ENCODE measurements at places on chromosomes 3 and 15.

DNA sequence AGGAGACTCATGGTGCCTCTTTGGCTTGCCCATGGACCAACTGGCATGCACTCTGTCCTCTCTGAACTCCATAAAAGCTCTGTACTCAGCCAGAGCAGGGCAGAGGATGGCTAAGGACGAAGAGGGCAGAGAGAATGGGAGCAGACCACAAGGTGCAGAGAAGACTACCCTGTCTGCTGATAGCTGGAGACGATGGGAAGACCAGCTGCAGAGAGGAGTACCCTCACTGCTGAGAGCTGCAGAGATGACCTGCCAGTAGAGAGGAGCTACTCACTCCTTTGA lies 65.0 kb downstream of the THBS1 start:
- DNase-seq: no peak

DNA sequence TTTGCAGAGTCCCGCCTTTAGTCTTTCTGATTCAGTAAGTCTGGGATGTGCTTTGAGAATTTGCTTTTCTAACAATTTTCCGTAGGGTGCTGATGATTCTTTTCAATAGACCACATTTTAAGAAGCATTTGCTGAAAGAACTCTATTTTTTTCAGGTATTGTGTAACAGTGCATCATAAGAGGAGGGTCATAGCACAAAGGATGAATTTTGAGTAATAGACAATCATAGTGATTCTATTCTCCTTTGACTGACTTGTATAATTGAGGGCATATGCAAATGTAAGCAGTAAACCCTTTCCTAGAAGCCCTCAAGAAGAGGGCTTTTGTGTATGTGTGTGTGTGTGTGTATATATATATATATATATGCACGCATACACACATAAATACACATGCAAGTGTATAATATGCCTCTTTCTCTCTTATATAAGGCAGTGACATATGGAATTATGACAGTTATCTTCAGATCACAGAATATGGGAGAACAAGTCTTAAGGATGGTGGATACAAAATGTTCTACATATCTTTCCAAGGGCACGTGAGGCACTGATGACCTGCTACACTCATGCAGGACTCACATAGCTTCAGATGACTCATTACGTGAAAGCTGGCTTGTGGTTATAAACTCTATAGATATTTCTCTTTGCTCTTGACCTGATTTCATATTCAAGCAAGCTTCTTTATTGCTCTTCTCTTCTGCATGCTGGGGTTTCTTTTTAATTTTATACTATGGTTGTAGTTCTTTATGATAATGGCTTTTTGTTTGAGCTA lies 6.5 kb upstream of the PLSCR1 start:
- no peak for DNase-seq

DNA sequence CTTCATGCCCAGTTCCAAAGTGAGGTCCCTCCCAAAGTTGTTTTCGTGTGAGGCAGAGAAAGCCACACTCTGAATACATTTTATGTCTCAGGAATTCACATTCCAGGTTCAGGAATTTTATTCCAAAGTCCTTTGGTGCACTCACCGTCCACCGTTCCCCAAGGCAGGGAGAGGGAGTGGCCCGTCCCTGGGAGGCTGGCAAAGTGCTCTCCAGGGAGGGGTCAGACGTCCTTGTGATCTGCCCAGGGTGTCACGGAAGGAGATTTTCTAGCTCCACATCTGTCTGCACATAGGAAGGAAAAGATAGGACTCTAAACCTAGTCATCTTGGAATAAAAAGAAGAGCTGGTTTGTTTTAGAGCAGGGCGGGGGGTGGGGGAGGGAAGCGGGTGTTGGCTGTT lies 47.9 kb downstream of the KLF13 start:
- DNase-seq: no peak

DNA sequence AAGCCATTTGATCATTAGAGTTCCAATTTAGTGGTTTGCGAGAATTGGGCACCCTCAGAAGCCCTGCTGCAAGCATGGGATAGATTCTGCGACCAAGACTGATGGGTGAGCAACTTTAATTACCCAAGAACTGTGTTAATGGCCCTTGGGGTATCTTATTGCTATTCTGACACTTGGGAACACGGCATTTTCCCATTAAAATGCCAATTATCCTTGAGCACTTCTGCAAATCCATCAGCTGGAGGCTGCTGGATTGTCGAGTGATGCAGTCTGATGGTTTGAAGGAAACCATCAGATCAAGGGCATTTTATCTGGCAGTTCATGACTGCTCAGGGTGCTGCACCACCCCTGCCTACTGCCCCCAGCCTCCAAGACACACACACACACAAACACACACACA lies 183.6 kb upstream of the PROK2 start:
- DNase-seq: no peak

DNA sequence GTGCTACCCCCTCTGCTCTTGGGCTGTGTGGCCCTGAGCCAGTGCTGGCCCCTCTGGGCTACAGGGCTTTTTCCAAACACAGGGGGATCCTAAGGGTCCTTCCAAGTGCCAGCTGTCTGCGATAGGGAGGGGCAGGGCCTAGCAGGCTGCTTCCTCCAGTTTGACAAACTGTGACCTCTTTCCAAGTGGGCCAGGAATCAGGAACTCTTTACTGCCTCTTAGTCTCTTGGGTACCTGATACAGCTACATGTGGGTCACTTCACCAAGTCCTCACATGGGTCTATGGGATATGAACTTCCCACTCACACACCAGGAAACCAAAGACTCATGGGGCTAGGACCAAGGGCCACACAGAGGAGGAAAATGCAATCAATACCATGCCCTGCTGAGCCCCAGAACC lies 25.4 kb downstream of the SEC61A1 start:
- DNase-seq: no peak

DNA sequence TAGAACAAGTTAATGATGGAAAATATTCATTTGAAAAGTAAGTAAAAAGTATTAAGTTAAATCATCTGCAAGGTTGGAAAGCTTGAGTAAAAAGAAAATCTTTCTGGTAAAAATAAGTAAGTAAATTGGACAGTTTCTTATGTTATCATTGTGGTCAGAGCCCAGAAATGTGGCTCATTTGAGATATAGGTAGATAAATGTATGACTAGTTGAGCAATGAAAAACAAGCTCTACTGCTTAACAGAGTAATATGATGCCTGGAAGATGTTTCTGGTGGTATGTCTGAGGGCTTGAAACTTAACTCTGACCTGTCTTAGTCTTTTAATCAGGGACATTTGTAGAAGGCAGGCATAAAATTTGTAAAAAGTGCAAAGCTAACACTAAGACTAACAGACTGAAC lies 444.0 kb downstream of the MFSD1 start:
- no peak for DNase-seq

DNA sequence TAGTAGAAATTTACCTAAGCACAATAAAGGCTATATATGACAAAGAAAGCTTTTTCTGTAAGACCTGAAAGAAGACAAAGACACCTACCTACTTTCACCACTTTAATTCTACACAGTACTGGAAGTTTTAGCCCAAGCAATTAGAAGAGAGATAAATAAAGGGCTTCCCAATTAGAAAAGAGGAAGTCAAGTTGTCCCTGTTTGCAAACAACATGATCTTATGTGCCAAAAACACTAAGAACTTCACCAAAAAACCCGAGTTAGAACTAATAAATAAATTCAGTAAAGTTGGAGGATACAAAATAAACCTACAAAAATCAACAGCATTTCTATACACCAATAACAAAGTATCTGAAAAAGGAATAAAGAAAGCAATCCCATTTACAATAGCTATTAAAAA lies 190.9 kb downstream of the NR2F2 start:
- no peak for DNase-seq

- DNase-seq: no peak
Observed at GRCh38 chr15:89107984-89108383, 19.7 kb downstream of the ABHD2 start.

- DNase-seq: no peak
Observed at GRCh38 chr3:47243419-47244147, 39.0 kb downstream of the KIF9 start.

DNA sequence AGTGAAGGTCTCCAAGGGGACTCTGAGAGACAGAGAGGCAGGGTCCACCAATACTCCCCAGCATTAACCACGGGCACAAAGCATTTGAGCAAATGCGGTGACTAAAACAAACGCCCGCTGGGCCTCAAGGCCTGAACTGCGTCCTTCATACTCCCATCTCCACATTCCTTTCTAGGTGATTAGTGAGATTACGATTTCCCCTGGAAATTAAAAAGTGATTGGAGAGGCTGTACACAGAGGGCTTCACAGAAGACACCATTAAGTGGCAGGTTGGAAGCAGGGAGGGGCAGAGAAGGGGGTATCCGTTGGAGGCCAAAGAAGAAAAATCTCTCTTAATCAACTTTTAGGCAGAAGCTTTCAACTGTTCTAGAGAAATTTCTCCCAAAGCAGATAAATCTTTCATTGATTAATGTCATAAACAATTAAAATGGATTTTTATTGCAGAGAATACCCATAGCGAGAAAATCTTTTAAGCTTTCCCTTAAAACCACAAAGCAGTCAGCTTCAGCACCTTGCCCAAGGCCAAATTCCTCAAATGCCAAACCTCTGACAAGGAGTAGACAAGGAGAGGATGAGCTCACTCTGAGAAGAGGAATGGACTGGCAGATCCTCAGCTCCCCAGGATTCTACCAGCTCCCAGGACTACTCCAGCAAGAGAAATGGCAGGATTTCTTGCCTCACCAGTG lies 38.2 kb downstream of the MB21D2 start:
- DNase-seq: no peak

DNA sequence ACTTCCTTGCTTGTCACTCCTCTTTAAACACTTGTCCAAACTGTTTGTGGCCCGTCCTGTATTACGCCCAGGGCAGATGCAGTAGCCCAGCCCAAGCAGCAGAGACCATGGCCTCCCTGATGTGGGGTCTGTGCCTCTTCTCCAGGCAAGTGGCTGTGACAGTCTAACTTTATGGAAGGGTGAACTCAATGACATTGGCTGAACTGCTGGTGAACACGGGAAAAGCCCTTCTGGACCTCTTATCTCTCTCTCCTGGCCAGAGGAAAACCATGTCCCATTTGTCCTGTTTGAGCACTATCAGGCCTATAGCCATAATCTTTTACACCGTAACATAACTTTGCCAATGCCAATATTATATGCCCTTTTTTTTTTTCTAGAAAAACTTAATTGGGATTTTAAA lies 67.6 kb downstream of the SMAD3 start:
- DNase-seq: no peak
